ENCODE measurements at places on chromosomes 3 and 15. TPM values are rescaled to one million over a fixed set of nuclear protein-coding genes. Genes with fewer than 3 reads are reported as not detected.

GRCh38 chr15:68114840-68115239 lies 60.7 kb downstream of the PIAS1 start:
- no peak for DNase-seq
- no peaks in the 10 kb centered on the region for H3K36me3 ChIP-seq
- H3K4me1 ChIP-seq: no peaks in the 10 kb centered on the region
- no peak overlapping the region for H3K4me3 ChIP-seq
- no peak overlapping the region for H3K27ac ChIP-seq

The CMTM7 gene
- 88.3 TPM for polyA plus RNA-seq

DNA sequence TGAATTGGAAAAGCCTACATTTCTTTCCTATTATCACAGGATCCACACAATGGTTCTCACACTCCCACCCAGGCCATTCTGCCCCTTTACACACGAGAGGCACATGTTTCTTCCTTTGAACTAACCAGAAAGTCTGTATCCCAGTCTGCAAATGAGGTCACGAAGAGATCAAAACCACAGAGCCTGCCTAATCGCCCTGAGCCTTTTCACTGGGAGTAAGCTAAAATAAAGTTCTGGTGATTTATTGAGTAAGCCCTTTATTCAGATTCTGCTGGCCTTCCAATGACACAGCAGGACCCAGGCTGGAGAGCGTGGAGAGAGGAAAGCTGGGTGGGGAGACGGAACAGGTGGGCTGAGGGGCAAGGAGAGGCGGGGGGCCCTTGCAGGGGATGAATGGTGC lies 78.7 kb downstream of the ATP1B3 start:
- H3K4me1 ChIP-seq: no peaks in the 10 kb centered on the region
- H3K27me3 ChIP-seq: no peaks in the 10 kb centered on the region
- no peak for DNase-seq
- H3K4me3 ChIP-seq: no peak overlapping the region
- no peak overlapping the region for H3K27ac ChIP-seq

The EPHA3 gene
- polyA plus RNA-seq: 0.05 TPM

DNA sequence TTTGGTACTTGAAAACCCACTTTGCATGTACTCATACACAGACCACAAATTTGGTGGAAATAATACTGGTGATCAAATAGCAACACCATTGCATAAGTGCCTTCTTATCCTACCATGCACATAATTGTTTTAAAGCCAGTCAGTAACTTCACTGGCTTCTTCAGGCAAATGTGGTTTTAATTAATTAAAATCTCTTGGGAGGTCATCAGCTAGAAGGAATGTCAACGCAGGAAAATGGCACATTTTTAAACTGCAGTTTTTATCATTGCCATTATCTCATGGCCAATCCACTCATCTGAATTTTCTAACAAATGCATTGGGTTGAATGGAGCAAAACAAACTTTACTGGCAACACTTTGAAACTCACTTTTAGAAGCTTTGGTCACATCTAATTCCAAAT lies 105.7 kb upstream of the ZPLD1 start:
- no peaks in the 10 kb centered on the region for H3K27me3 ChIP-seq
- H3K36me3 ChIP-seq: no peaks in the 10 kb centered on the region
- DNase-seq: no peak
- H3K27ac ChIP-seq: no peak overlapping the region
- H3K4me1 ChIP-seq: no peaks in the 10 kb centered on the region

GRCh38 chr15:55255714-55256113 lies 33.9 kb downstream of the RAB27A start:
- no peak overlapping the region for H3K27ac ChIP-seq
- no peaks in the 10 kb centered on the region for H3K27me3 ChIP-seq
- H3K4me3 ChIP-seq: no peak overlapping the region
- no peak for DNase-seq
- no peaks in the 10 kb centered on the region for H3K4me1 ChIP-seq
- H3K36me3 ChIP-seq: no peaks in the 10 kb centered on the region

The WNT7A gene
- not detected for polyA plus RNA-seq

DNA sequence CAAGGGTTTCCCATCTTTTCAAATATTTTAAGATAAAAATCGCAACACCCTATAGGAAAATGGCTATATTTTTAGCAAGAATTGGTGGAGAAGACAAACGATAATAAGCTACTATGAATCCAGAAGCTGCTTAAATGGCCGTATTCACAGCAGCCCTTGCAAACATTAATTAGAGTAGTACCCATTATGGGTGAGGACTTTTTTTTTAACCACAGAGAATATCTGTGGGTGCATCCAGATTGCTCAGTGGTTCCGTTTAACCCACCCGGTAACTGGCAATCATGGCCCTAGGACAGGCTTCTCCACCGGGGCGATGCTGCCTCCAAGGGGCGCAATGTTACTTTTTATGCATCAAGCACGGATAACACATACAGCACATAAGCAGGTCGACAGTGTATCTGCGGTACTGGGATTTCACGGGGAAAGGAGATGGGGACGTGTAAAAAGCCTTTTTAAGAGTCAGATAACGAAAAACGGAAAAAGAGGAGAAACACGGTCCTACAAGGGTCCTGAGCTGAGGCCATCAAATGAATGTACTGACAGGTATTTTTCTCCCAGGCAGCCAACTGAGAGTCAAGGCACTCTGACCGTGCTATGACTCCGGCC lies 968 bp upstream of the TMEM266 start:
- peaks cover 31% of the 10 kb centered on the region for H3K4me1 ChIP-seq
- H3K27ac ChIP-seq: no peak overlapping the region
- peak; percentile 53 for DNase-seq
- peaks cover 25% of the 10 kb centered on the region for H3K27me3 ChIP-seq
- peak overlapping the region; percentile 74 for H3K4me3 ChIP-seq

DNA sequence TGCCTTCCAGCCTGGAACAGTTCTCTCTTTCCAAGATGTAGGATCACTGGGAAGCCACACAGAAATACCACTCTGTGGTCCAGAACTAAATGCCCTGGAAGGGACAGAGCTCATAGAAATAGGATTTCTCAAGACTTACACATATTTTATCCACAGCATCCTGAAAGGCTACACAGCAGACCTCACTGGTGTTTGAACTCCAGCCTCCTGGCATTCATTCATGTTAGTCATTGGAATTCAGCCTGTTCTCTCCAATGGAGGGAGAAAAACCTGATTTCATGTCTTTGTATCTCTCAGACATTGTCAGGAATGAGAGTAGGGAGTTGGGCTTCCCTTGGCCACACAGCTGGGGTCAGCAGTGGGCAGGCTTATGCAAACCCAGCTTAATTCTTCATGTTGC lies 121.1 kb upstream of the PPP2R3A start:
- H3K27ac ChIP-seq: no peak overlapping the region
- no peaks in the 10 kb centered on the region for H3K4me1 ChIP-seq
- no peaks in the 10 kb centered on the region for H3K27me3 ChIP-seq
- no peak overlapping the region for H3K4me3 ChIP-seq

The BCL2A1 gene
- 0.28 TPM for polyA plus RNA-seq
